ENCODE measurements at places on chromosomes 16 and 17. TPM values are rescaled to one million over a fixed set of nuclear protein-coding genes. Genes with fewer than 3 reads are reported as not detected.

DNA sequence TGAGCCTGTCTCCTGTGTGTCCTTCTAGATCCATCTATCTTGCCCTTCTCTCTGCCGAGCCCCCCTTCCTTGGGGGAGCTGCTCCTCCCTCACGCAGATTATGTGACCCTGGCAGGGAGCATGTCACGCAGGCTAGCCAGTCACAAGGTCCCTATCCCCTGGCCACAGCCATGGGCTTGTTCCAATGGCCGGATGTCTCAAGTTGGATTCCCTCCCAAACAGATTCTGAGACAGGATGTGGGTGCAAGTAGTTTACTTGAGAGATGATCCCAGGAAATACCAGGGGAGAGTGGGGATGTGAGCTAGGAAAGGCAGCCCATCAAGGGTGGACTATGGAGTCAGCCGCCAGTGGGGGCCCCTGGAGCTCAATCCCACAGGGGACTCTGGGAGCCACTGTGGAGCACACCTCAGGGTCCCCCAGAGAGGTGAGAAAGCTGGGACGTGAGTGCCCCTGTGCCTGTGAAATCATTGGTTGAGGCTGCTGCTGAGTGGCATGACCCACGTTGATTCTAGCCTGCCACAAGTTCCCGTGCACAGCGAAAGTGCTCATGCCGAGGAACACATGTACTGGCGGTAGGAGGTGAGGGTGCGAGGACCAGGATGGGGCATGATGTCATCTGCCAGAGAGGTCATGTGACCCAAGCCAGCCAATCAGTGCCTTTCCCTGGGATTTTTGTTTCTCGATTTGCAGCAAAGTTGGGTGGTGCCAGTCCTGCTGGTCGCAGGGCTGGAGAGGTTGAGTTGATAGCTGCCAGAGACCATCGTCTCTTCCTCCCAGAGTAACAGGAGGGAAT, 6.4 kb upstream of the CRISPLD2 start:
- DNase-seq, result no peak

The ENPP7 gene
- total RNA-seq, result not detected

DNA sequence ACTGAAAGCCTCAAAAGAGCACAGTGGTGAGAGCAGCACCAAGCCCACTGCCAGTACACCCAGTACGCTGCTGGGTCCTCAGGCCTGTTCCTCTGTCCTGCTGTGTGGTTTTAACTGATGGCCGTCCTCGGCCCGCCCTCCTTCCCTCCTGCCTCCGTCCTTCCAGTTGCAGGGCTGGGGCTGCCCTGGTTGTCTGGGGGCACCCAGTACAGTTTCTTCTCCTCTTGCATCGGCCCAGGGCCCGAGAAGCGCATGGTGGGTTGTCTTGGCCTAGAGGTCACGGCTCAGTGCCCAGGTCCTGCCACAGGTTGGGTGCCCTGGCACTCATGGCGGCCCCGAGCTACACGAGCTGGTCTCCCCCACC, 70.8 kb upstream of the KCTD5 start:
- no peak for DNase-seq

GRCh38 chr16:57688987-57689761, 5.4 kb upstream of the DRC7 start:
- no peak for DNase-seq

The RNF157 gene
- total RNA-seq, result 1.3 TPM

The BBS2 gene
- total RNA-seq, result 67.3 TPM

DNA sequence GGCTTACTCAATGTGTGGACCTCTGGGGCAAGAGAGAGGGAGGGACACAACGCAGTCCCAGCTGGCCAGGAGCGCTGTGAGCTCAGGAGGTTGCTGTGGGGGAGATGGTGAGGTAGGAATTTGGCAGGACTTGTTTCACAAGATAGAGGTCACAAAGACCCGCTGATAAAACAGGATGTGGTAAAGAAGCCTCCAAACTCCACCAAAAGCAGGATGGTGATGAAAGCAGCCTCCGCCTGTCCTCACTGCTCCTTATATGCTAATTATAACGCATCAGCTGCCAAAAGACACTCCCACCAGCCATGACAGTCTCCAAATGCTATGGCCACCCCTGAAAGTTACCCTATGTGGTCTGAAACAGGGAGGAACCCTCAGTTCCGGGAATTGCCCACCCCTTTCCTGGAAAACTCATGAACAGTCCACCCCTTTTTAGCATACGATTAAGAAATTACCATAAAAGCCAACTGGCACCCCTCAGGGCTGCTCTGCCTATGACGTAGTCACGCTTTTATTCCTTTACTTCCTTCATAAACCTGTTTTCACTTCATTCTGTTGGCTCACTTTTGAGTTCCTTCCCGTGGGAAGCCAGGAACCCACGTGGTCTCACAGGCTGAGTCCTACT, 5.3 kb upstream of the EIF4A3 start:
- no peak for DNase-seq

The PHAF1 gene
- 36.8 TPM for total RNA-seq

The ST6GALNAC1 gene
- not detected for total RNA-seq

The GNG13 gene
- not detected for total RNA-seq

The CLEC19A gene
- total RNA-seq, result not detected

The GP1BA gene
- total RNA-seq, result not detected

GRCh38 chr17:81694810-81695209, 8.4 kb upstream of the MRPL12 start:
- DNase-seq, result no peak

DNA sequence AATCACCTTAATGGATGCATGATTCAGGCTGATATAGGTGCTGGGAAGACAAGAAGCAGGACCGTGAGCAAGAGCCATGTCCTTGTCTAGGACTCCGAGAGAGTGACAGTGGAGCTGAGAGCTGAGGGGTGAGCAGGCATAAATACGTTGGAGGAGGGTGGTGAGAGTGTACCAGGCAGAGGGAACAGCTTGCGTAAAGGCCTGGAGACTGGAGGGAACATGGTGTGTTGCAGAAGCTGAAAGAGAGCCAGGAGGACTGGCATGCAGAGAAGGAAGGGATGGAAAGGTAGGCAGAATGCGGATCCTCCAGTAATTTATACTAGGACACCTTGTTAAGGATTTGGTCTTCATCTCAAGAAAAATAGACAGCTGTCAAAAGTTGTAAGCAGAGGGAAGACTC, 653.2 kb downstream of the HS3ST4 start:
- no peak for DNase-seq

DNA sequence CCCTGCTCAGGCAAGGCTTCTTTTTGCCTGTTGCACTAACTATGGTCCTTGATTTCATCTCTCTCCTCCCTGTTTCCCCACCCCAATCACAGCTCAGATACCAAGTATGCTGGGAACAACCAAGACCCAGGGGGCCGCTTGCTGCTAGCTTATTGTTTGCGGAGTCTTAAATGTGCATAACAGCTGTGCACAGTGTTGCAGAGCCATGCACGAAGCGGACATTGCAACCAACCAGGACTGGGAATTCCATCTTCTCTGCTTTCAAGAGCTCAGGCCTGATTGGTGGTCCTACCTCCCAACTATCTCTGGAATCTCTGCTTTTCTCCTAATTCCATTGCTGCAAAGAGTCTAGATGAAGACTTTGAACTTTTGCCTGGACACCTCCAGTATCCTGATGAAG, 281.3 kb upstream of the TNRC6C start:
- no peak for DNase-seq

DNA sequence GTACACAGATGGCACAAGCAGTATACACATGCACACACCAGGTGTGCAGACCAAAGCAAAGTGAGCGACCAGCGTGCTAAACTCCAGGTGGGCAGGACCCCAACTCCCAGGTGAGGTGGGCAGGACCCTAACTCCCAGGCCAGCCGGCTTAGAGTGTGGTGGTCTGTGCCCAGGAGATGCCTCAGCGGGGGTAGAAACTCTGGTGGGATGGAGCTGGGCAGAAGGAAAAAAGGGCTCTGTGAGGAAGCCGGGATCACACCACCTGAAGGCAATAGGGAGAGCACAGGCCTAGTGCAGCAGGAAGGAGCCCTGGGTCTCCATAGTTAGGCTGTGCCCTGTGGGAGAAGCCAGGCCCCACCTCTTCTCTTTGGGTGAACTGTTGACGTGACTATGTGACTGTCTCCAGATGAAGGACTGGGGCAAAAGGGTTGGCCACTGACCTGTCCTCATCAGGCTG, 1.6 kb upstream of the FOXJ1 start:
- no peak for DNase-seq

DNA sequence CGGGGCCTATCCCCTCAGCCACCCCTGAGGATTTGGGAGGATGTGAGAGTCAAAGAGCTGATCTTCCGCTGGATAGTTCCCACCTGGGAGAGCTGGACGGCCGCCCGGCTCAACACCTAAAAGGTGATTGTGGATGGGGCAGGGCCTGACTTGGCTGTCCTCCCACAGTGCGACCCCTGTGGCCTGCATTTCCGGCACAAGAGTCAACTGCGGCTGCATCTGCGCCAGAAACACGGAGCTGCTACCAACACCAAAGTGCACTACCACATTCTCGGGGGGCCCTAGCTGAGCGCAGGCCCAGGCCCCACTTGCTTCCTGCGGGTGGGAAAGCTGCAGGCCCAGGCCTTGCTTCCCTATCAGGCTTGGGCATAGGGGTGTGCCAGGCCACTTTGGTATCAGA, 4.5 kb downstream of the BCL6B start:
- no peak for DNase-seq

GRCh38 chr17:65398040-65398787, 163.2 kb downstream of the AXIN2 start:
- no peak for DNase-seq

The TBC1D26 gene
- not detected for total RNA-seq

GRCh38 chr16:49889725-49890397, 33.9 kb upstream of the ZNF423 start:
- no peak for DNase-seq

DNA sequence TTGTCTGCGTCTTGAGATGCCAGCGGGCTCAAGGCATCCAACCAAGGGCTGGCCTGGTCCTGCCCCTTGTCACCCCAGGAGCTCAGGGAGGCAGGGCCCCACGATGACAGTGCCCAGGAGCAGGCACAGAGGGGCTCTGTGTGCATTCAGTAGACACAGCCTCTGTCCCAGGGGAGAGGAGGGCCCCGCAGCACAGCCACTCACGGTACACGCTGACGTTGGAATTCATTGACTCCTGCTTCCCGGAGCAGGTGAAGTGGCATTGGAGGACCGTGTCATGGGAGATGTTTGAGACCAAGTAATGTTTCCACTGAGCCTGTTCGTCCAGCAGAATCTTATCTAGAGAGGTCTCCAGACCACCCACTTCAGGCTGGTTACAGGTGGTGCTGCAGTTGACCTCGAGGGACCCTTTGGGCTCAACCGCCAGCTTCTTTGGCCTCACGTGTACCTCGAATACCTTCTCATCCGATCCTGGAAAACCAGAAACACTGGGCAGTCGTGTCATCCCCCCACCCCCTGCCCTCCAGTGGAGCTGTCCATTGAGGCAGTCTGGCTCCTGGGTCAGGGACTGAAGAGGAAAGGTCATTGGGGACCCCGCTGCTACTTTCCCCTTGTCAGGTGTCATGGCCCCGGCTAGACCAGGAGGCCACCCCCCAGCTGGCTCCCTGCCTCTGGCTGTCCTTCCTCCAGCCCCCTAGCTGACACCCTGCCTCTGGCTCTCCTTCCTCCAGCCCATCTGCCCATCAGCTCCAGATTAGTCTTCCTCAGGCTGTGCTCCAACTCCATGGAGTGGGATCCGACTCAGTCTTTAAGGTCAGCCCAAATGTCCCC, 7.0 kb downstream of the PRR29 start:
- no peak for DNase-seq

DNA sequence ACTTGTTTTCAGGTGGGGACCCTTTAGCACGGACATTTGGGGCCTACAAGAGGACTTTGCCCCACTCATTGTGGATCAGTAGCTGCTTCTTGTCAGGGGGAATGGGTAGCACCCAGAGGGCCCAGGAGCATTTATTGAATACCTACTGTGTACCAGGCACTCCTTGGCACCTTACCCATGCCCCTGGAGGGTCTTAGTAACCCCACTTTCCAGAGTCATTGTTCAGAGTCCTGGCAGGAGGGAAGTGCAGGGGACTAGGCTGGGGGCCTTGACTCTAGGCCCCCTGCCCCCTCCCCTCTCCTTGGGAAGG, 21.0 kb upstream of the CIBAR2 start:
- no peak for DNase-seq

- DNase-seq, result no peak
Measured at GRCh38 chr16:13921328-13921727, 1.4 kb downstream of the ERCC4 start.

The PDILT gene
- not detected for total RNA-seq

- DNase-seq, result no peak
Measured at GRCh38 chr17:64009571-64010402, 10.6 kb downstream of the ICAM2 start.

DNA sequence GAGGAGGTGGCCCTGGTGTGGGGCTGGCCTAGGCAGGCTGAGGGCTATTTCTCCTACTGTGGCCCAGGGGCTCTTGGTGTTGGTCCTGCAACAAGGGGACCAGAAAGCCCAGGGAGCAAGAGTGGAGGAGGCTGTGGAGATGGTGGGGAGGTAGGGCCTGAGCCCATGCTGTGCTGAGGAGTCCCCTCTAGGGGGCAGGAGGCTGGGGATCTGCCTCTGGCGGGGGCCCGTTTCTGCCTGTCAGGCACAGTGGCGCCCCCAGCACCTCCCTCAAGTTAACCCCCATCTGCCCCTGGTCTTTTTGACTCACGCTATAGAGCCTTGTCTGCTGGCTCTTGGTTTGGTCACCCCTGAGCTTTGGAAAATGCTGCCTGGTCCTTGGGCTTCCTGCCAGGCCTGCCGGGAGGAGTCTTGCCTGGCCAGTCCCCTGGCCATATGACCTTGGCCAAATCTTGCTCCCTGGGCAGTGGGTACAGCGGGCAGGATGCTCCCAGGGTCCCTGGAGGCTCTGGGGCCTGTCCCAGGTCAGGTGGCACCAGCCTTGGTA, 5.9 kb downstream of the BAIAP2 start:
- no peak for DNase-seq

DNA sequence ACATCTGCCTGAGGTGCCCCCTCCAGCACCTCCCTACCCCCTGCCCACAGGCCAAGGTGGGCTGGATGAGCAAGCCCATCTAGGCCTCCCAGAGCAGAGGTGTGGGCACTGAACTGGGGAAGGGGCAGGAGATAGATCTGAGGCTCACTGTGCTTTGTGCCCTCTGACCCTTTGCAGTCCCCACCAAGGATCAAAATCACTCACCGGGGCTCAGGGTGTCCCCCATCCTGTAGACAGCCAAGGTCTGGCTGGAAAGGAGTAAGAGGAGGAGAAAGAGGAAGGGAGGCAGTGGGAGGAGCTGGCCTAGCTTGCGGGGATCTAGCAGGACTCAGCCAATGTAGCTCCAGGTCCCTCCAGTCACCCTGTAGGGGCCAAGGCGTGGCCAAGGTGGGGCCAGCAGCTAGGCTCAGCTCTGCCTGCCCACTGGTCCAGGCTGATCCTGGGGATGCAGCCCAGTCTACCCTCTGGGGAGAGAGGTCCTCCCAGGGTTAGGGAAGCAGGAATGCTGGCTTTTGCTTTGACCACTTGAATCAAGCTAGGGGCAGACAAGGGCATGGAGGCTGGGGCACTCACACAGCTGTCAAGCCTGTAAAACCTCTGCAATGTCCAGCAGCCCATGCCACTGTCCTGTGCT, 1.8 kb downstream of the SLC12A4 start:
- DNase-seq, result no peak

GRCh38 chr17:1447052-1447451, 9.0 kb downstream of the CRK start:
- DNase-seq, result no peak

The KRT31 gene
- total RNA-seq, result not detected
